ENCODE measurements at places on chromosomes 16 and 17. TPM values are rescaled to one million over a fixed set of nuclear protein-coding genes. Genes with fewer than 3 reads are reported as not detected.

DNA sequence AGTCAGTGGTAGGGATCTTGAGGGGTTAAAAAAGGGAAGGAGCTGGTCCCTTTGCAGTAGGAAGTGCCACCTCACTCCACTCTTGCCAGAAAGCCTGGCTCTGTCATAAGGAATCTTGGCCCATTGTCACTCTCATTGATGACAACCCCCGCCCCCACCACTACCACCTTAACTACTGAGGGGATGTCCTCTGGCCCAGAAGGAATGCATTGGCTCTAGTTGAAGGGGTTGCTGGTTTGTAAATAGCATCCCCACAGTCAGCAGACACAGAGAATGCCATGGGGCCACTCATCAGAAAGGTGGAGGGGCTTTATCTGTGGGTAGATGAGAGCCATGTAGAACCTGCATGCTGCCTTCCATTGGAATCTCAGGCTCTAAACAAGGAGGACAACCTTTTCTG, 316.2 kb downstream of the WWOX start:
- DNase-seq = no peak

- DNase-seq = no peak
These were observed 11.8 kb upstream of the NAGS start for GRCh38 chr17:43992641-43993040.

DNA sequence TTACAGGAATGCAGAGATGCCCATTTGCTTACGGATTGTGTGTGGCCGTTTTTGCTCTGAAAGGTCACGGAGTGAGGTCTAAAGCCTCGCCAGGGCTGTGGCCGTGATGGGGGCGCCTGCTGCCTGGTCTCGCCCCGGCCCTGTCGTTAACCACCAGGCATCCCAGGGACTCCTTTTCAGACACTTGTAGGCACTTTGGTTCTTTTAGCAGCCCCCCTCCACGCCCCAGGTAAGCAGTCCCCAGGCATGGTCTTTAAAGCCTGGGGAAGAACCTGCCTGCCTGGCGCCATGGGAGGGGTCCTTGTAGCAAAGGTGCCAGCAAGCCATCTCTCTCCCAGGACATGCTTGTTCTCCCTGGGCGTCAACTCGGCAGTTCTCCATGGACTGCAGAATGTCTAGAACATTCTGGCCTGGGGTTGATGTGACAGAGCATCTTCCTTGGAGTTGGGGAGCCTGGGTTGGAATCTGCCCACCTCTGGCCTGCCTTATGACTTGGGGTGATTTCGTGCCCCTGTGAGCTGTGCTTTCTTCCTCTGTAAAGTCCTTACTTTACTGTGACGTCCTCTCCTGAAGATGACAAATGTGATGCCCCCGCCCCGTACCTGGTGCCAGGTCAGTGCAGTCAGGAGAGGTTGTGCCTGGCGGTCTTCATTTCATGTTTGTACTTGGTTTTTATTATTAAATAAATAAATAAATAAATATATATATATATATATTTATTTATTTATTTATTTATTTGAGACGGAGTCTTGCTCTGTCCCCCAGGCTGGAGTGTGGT, 5.4 kb downstream of the KCTD5 start:
- DNase-seq = no peak

DNA sequence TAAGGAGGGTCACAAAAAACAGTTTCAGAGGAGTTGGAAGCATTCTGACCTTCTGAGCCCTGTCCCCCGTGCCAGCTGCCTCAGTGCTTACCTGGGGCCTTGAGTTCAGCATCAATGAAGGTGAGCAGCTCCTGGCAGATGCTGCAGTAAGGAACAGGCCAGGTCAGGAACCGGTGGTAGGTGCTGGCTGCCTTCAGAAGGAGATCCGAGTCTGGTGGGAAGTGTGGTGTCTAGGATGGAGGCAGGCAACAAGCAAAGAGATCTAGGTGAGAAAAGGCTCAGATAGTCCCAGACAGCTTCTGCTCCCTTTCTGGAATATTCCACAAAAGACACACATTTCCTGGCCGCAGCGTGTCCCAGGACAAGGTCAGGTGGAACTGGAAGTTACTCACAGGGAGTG, 37.2 kb upstream of the PIK3R6 start:
- DNase-seq = no peak

DNA sequence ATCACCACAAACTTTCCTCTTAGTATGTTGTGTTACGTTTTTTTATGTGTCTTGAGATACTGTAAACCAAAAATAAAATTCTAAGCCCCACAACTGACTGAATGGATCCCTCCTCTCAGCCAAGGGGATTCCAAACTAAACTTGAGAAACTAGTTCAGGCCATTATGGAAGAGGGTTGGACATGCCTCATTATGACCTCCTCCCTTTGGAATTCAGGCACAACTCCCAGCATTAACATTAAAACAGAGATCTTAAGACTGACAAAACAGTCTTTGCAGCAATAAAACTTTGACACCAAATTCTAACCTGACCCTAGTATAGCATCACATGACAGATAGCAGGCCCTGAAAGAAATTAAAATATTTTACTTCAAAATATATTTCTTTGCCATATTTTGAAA, 51.1 kb upstream of the SLC47A1 start:
- DNase-seq = no peak

JUP gene
- 216 TPM for total RNA-seq

SLC6A2 gene
- total RNA-seq = not detected

Measured in lung microvascular endothelial cell (primary cell).